ENCODE measurements at places on chromosomes 5 and 9.

DNA sequence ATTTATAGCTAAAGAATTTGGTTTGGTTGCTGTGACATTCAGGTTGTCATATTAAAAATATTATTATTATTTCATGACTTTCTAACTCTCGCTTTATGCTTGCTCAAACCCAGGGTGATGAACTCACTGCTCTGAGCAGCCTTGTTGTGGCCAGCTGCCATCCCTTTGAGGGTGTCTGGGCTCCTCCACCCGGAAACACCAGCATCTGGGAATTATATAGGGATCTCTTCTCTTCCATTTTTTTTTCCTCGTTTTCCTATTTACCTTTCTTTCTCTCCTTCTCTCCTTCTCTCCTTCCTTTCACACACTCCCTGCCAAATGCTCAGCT, 355.8 kb upstream of the SMARCA2 start:
- DNase-seq = no peak

DNA sequence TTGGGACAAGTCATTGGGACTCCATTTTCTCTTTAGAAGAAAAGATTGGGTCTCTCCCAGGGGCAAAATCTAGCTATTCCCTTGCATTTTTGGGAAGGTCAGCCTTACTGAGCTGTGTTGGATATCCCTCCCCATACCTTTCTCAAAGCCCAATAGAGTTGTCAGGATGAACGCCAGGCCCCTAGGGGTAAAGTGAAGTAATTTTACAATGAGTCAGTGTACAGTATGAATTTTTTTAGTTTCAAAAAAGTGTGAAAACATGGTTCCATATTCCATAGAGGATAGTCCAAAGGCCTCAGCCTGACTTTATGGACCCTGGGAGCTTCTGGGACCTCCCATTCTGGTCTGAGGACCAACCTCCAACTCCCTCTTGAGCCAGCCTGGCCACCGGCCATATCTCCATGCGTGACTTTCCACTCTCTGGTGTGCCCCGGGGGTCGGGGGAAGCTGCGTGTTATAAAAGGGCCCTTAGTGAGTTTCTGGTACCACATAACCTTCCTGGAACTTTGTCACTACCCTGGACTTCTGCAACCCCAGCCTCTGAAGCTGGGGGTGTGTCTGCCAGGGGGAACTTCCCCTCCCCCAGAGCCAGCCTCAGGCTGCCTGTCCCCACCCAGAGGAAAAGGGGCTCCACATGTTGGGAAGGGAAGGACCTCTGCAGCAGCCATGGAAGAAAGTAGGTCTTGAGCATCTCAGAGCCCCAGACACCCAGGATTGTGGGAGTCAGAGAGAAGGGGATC, 52.4 kb upstream of the SYNPO start:
- no peak for DNase-seq

GRCh38 chr9:16266648-16267276, 603.7 kb downstream of the BNC2 start:
- DNase-seq = no peak

GRCh38 chr9:35432076-35432475, 57.8 kb upstream of the RUSC2 start:
- no peak for DNase-seq

- DNase-seq = no peak
These were observed 296.6 kb downstream of the IRX2 start for GRCh38 chr5:2454876-2455275.

- no peak for DNase-seq
These were observed 127.7 kb downstream of the MAPKAP1 start for GRCh38 chr9:125579030-125579932.

Measured in amygdala (tissue), 56 donors.